ENCODE measurements at places on chromosomes 2 and 18.

DNA sequence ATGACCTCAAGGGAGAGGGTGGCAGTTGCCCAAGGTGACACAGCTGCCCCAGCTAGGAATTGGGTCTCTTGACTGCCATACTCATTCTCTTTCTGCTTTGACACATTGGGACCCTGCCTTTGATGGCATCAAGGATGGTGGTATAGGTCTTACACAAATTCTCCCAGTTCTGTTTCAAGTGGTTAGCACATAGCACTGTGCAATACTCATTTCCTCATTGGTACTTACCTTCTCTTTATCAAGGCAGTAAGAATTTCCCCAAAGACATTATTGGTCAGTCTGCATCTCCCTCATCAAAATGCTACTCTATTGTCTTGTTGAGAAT is 35.9 kb upstream of the CCDC93 start:
- no peak for DNase-seq

DNA sequence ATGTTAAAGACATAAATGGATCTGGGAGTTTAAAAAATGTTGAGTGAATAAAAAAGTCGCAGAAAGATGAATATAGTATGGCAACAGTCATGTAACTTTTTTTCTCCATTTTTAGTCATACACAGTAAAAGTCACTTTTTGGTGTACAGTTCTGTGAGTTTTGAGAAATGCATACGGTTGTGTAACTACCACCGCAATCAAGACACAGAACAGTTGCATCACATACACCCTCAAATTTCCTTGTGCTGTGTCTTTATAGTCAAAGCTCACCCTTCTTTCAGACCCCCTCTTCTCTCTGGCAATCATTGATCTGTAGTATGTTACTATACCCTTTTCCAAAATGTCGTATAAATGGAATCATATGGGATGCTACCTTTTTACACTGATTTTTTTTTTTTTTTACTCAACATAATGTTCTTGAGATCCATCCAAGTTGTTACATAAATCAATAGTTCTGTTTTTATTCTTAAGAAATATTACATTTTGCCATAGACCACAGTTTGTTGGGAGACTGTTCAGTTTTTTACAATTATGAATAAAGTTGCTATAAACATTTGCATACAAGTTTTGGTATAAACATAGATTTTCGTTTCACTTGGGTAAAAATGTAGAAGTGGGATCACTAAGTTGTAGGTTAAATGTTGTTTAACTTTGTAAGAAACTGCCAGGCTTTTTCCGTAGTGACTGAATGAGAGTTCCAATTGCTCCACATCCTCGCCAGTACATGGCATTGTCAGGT is 35.4 kb upstream of the AGFG1 start:
- no peak for DNase-seq

GRCh38 chr2:230932556-230933511 is 7.8 kb upstream of the GPR55 start:
- no peak for DNase-seq

DNA sequence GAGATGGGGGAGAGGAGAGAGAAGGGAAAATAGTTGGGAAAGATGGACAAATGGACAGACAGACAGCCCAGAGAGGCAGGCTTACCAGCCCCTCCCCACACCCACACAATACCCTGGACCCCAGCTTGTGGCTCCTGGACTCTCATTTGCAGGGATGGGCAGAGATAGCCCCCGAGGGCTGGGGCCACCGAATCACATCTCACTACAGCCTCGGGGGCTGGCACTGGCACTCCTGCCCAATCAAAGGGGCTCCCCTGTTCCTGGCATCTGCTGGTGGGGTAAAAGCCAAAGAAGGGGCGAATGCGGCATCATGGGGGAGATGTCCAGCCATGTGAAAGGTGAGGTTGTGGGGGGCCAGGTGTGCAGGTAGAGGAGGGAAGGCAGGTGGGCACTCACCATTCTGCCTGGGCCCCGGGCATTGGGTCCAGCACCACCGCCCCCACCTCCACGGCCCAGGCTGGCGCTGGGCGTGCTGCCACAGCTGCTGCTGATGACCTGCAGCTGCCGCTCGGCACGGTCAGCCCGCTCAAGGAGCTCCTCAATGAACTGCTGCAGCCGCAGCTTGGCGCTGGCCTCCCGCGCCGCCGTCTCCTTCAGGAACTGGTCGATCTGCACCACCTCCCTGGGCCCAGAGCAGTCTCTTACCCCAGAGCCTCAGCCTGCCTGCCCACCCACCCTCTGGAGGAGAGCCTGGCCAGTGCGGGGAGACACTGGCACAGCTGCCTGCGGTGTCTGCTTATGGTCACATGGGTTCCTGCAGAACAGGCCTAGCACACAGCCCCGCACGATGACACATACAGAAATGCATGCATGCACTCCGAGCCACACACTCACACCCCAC is 18.0 kb downstream of the FBXO41 start:
- no peak for DNase-seq

DNA sequence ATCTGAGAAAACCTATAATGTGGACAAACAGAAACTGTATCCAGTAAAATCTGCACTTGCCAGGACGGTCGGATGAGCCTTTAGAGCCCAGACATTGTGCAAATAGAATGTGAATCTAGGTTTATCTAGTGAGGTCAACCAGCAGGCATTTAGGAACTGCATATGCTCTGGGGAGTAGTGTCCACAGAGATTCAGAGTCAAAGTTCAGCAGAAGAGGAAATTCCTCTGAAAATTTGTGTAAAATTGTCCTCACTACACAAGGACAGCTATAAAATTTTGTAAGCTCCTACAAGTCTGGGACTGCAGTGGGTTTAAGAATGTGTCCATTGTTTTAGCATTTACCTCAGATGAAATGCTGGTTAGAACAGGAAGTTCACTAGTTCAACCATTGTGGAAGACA is 9.8 kb upstream of the NDUFV2 start:
- no peak for DNase-seq

DNA sequence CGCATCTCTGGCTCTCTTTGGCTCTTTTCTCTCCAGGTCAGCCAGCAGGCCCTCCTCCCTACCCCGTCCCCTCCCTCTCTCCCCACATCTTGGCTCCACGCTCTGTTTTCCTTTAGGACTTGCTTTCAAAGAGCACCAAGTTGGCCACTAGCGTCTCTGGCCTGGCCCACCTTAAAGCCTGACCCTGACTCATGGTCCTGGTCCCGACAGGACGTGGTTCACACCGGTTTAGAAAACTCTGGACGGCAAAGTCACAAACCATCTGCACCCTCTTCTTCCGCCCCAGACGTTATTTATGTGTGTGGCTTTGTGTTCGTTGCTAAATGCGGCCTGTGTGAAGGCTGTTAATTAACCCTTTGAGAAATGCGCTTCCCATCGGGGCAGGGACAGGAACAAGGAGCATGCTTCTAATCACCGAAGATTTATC is 169.0 kb upstream of the HAAO start:
- no peak for DNase-seq

DNA sequence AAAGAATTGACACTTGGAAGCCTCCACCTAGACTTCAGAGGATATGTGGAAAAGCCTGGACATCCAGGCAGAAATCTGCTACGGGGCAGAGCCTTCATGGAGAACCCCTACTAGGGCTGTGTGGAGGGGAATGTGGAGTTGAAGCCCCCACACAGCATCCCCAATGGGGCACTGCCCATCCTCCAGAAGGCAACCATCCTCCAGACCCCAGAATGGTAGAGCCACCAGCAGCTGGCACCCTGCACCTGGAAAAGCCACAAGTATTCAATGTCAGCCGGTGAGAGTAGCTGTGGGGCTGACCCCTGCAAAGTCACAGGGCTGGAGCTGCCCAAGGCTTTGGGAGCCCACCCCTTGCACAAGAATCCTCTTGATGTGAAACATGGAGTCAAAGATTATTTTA is 53.6 kb upstream of the SNTG2 start:
- DNase-seq = no peak

DNA sequence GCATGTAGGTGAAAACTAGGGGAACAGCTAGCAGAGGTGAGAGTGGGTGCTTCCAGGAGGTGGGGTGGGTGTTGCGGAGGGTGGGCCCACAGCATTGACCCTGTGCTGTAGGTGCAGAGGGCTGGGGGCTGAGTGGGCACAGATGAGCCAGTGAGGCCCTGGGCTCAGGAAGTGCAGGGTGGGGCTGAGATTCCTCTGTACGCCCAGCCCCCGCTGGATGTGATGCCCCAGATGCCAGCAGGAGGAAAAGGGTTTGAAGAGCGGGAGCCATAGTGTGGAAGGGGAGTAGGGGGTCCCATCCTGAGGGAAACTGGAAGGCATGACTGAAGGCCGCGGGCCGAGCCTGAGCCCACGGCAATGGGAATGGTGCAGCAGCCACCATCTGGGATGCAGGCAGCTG is 14.1 kb upstream of the OTOS start:
- DNase-seq = no peak

DNA sequence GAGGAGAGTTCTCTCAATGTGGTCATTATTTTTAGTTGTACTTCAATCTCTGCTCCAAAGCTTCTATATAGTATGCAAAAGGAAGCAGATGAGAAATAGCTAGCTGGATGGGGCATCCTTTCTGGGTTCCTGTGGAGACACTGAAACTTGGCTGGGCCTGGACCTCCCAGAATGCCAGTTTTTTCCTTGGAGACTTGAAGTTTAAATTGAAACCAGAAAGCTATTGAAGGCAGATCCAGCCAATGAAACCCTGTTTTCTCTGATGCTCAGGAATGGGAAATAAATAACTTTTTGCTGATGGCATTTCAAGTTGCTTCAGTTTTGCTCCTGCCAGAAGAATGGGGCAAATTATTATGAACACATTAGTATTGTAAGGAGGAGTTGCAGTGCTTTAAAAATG is 2.9 kb downstream of the SETBP1 start:
- DNase-seq = no peak

- DNase-seq = no peak
Measured at GRCh38 chr18:13433685-13434084, 215.1 kb downstream of the LDLRAD4 start.

DNA sequence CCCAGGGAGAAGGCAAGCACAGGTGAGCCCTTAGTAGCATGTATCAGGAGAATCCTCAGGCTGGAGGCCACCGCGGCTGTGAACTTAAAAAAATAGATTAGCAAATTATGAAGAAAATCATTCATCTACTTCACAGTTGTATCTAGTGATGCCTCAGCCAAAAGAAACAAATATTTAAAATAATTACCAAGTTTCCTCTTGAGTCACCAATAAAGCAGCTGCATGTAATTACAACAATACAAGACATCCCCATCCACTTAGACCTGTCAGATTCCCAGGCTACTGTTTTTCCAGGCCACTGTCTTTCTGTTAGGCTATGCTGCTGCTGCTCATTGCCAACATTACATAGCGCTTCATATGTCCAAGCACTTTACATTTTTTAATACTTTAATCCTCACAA is 54.6 kb upstream of the PHLPP1 start:
- DNase-seq = no peak

DNA sequence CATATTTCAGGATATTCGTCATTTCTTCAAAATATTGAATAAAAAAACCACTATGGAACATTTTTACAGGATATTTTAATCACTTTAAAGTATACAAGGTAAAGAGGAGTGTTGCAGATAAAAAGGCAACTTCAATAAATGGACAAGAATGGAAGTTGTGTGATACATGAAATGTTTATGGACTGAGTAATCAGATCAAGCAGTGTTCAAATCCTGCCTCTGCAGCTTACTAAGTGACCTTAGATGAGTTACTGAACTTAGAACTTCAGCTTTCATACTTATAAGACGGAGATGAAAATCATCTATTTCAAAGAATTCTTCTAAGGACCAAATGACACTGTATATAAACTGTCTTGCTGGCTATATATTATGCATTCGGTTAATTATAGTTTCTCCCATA is 87.2 kb downstream of the LNPK start:
- DNase-seq = no peak

DNA sequence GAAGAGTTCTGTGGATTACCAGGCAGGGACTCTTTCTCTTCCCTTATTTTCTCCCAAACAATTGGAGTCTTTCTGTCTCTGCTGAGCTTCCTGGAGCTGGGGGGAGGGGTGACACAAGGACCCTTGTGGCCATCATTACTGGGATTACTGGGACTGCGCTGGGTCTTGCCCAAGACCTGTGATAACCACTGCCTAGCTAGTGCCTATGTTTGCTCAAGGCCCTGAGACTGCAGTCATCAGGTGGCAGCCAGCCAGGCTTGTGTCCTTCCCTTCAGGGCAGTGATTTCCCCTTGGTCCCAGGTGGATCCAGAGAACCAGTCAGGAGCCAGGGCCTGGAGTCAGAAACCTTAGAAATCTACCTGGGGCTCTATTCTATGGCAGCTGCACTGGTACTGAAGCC is 355.6 kb downstream of the PARD3B start:
- DNase-seq = no peak

DNA sequence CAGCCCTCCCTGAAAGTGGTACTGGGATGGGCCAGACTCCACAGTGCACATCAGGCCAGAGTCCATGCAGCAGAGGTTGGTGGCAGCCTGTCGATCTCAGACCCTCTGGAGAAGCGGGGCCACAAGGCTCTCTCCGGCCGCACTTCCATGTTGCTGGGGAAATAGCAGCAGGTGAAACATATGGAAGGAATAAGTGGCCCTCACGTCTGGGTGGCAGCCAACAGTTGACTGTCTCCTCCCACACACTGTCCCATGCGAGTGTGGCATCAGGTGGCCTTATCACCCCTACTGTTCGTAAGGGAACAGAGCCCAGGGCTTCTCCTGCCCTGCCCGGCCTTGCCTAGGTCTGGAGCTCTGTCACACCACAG is 58.1 kb upstream of the FOSL2 start:
- no peak for DNase-seq

GRCh38 chr2:66874411-66874810 is 439.5 kb downstream of the MEIS1 start:
- no peak for DNase-seq

GRCh38 chr2:96344011-96344410 is 8.4 kb downstream of the NCAPH start:
- DNase-seq = no peak

- DNase-seq = no peak
Measured at GRCh38 chr2:28436525-28437051, 43.9 kb downstream of the FOSL2 start.

DNA sequence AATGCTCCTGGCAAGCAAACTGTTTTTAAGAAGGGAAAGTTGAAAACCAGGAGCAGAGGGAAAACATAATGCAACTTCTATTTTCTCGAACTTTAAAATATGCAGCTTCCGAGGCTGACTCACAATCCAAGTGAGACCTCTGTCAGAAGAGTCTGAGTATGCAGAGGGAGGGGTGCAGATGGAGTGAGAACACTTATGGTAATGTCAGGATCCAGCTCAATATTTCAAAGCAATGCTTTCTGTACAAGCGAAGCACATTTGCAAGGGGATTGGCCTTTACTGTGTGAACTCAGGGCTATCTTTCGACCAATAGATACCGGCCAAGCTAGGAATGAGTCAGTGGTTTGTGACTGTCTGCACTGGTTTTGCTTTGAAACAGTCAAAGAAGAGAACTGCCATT is 242.7 kb downstream of the CNTNAP5 start:
- no peak for DNase-seq

- DNase-seq = no peak
Measured at GRCh38 chr2:223545830-223546229, 56.3 kb downstream of the SCG2 start.

- DNase-seq = no peak
Measured at GRCh38 chr2:123448801-123449200, 576.3 kb upstream of the CNTNAP5 start.

- DNase-seq = no peak
Measured at GRCh38 chr2:193276560-193276959, 1081.8 kb upstream of the TMEFF2 start.

GRCh38 chr2:28645553-28645952 is 106.1 kb upstream of the PPP1CB start:
- DNase-seq = no peak

Measured in NCI-H1436 (cell line).